ENCODE measurements at places on chromosomes 5 and 9.

GRCh38 chr9:120561709-120562108, 18.3 kb downstream of the CDK5RAP2 start:
- DNase-seq = no peak

DNA sequence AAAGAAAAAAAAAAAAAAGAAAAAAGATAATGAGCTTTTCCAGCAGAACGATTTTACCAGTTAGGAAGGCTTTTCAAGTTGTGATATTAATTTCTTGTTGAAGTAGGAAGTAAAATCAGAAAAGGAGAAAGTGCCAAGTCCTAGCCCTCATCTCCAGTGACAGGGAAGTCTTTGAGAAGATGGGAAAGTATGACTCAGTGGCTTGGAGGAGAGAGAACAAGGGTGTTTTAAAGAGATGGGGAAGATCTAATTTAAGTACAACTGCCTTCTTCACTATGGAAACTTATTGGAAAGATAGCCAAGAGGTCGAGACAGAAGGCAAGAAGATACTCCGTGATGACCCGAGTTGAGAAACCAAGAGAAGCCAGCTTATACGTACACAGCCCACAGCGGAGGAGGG, 22.6 kb downstream of the FGF1 start:
- no peak for DNase-seq

- DNase-seq = no peak
Measured at GRCh38 chr5:11385251-11385900, 518.9 kb downstream of the CTNND2 start.

GRCh38 chr5:169356181-169356580, 55.2 kb upstream of the SLIT3 start:
- no peak for DNase-seq

DNA sequence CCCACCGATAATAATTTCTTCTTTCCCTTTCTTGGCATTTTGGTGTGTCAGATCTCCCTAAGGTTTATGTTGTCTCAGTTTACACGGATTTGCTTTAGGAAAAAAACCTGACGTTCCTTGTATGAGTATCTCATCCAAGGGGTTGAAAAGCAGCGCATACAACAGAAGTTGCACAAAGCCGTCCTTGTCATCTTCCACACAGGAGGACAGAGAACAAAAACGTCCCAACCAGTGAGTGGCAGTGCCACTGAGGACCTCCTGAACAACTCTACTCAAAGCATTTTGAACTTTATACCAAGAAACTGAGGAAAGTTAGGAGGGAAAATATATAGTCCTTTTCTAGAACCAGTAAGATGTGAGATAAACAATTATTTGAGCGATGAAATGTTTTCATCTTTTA, 547.0 kb downstream of the PDE4D start:
- no peak for DNase-seq

DNA sequence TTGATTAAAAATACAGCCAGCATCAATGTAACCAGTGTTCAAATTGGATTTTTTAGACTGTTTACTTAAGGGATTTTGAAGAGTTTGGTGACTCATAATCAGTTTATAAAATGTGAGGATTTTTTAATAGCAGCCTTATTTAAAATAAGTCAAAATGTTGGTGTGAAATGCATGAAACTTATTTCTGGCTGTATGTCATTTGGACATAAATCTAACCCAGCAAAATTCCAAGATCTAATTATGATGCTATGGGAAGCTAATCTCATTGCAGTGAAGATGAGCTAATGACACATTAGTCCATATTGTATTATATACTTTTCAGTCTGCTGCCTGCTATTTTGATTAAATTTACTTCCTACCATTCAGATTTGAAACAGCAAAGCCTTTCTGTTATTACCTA, 140.3 kb downstream of the AOPEP start:
- DNase-seq = no peak

- no peak for DNase-seq
Measured at GRCh38 chr5:68411161-68411560, 195.6 kb downstream of the PIK3R1 start.

GRCh38 chr9:94999832-95000231, 273.3 kb downstream of the AOPEP start:
- DNase-seq = no peak

DNA sequence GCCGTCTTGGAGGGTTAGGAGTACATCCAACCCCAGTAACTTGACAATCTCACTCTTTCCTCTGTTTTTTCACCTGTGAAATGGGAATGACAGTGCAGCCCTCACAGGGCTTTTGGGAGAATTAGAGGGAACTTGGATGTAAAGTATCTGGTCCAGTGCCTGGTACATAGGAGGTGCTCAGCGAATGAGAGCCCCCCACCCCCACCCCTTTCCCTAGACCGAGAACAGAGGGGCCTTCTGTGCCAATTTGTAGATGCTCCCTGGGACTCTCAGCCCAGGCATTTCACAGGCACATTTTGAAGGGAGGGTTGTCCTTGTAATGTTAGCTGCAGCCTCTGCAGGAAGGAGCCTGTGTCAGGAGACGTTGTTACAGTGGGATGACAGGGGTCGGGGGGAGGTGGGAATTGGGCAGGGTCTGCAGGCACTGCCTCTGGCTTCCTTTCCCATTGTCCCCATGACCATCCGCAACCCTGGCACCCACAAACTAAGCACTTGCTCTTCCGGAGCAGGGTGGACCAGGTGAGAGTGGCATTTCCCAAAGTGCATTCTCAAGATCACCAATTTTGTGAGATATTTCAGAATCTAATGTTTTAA, 47.0 kb downstream of the AMBP start:
- DNase-seq = no peak

DNA sequence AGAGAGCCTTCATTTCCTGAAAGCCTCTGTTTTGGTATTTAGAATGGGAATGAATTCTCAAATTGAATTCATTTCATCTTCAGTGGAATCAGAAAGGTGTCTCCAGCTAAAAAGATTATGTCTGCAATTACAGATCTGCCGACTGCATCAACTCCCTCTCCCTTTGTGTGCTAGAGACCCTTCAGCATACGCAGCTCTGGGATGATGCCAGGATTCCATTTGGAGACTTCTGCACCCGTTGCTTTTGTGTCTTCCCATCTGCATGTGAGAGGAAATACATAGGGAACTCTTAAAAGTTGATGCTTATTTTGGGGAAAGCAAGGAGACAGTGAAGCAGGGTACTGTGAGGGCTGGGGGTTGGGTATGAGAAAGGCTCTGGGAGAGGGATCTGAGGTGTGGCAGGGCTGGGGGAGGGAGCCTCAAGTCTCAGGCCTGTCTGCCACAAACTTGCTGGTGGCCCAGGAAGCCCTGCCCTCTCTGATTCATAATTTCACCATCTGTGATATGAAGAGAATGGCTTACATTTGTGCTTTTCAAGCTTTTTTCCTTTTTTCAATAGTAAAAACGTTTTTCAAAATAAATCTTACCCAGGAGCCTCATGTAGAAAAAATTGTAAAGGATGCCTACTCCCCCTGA, 89.7 kb upstream of the SAP30L start:
- no peak for DNase-seq

DNA sequence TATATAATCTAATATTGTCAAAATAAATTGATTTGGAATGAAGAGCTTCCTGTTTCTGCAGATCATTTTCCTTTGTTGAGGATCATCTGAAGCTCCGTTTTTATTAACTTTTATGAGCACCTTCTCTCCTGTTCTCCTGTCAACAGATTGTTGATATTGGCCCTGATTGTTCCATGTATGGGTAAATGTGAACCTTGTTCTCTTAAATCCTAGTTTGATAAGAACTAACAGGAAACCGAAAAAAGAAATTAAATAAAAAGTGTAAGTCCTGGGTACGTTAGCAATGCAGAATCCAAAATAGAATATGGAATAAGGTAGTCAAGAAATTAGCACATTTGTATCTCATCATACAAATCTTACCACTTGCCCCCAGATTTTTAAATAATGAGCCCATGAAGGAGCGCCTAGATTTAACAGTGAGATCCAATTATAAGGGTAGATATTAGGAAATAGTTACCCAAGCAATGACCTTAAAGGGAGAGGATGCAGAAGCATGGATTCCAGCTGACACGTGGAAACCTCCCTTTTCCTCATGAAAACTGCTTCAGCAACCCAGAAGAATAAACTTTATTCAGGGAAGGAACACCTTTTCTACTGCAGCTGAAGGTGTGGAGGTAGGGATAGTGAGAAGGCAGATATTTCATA, 80.8 kb upstream of the PIK3R1 start:
- DNase-seq = no peak
